ENCODE measurements at places on chromosomes 2 and 18.

DNA sequence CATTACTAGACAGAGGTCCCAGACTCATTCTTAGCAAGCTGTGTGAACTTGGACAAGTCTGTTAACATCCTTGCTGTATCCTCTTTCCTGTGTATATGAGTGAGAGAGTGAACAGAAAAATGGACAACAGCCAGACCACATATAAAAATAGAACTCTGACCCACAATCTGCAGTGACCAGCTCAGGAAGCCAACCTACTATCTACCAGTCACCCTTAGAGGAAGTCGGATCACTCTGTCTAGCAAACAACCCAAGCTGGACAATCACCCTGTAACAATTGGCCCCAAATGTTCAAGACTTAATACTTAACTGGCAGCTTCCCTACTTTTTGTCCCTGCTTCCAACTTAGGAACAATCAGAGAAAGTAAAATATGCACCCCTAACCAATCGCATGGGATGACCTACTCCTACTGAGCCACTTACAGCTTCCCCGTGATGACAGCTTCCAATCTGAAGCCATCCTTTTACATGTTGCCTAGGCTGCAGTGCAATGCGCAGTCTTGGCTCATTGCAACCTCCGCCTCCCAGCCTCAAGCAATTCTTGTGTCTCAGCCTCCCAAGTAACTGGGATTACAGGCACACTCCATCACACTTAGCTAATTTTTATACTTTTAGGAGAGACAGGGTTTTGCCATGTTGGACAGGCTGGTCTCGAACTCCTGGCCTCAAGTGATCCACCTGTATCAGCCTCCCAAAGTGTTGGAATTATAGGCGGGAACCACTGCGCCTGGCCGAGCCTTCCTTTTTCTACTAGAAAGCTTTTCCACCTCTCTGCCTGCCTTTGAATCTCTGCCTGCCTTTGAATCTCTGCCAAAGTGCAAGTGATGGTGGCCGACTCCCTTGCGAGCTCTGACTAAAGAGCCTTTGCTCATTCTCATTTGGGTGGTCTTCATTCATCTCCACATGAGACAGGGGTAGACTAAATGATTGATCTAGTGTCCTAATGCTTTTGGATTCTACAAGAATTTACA lies 158.3 kb upstream of the NDUFV2 start:
- no peak for DNase-seq

GRCh38 chr2:196074631-196075030 lies 6.0 kb upstream of the DNAH7 start:
- no peak for DNase-seq

GRCh38 chr18:42706029-42706608 lies 409.4 kb downstream of the RIT2 start:
- DNase-seq, result no peak

GRCh38 chr2:172480301-172481218 lies 53.2 kb downstream of the ITGA6 start:
- DNase-seq, result no peak

- no peak for DNase-seq
Measured at GRCh38 chr2:100998235-100998573, 3.9 kb upstream of the RPL31 start.

GRCh38 chr2:189411860-189412259 lies 29.4 kb upstream of the WDR75 start:
- DNase-seq, result no peak

- no peak for DNase-seq
Measured at GRCh38 chr2:64404743-64405142, 49.2 kb upstream of the LGALSL start.

All from activated T-helper 1 cell treated with Interleukin-2 at 50 U/mL for 16 hours (primary cell).